Neural progenitor cell (in vitro differentiated cells): ENCODE measurements at places on chromosomes 4 and X. TPM values are rescaled to one million over a fixed set of nuclear protein-coding genes. Genes with fewer than 3 reads are reported as not detected.

DNA sequence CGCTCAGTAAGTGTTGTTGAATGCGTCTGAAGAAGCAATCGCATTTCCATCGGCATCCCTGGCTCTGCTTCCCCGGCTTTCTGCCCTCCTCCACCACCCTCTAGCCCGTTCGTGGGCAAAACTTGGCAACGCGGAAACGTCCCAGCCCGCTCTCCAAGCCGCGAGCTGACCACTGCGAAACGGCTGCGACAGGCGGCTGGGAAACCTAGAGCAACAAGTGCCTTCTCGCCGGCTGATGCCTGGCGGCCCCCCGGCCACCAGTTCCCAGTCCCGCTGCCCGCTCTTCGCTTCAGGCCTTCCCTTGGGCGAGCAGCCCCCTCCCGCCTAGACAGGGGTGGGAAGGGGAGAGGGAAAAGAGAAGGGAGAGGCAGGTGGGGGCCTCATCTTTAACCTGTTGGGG lies 837 bp downstream of the CITED1 start:
- peaks cover 93% of the 10 kb centered on the region for H3K27me3 ChIP-seq
- DNase-seq, result peak; percentile 59
- no peaks in the 10 kb centered on the region for H3K4me1 ChIP-seq
- no peak overlapping the region for H3K27ac ChIP-seq
- peak overlapping the region; percentile 60 for H3K4me3 ChIP-seq
- H3K36me3 ChIP-seq, result no peaks in the 10 kb centered on the region

DNA sequence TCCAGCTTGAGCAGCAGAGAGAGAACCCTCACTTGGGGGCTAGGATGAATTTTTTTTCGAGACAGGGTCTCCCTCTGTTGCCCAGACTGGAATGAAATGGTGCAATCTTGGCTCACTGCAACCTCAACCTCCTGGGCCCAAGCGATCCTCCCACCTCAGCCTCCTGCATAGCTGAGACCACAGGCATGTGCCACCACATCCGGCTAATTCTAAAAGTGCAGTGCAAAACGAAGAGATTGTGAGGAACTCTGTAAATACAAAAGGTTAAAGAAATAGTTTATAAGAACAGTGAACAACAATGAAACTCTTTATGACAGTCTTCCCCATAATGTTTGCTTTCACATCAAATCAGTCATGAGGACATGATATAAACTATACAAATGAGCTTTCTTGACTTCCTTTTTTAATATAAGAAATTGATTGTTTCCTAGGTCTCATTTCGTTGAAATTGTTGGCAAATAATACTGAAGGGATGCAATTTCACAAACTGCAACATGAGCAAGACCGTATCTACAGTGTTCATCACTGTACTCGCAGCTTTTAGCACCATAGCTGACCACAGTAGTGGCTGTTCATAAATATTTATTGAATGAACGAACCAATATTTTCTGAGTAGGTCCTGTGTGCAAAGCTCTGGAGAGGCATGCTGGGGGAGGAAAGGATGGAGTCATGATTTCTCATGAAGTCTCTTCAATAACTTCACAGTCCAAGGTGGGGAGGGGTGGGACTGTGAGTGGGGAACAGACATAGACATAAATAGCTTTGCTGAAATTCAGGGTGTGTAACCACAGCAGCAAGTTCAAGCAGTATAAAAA lies 116.1 kb downstream of the SHROOM3 start:
- DNase-seq, result no peak
- H3K27ac ChIP-seq, result no peak overlapping the region
- H3K36me3 ChIP-seq, result peaks cover 5% of the 10 kb centered on the region
- H3K4me3 ChIP-seq, result no peak overlapping the region
- H3K4me1 ChIP-seq, result peaks cover 29% of the 10 kb centered on the region
- no peaks in the 10 kb centered on the region for H3K27me3 ChIP-seq

DNA sequence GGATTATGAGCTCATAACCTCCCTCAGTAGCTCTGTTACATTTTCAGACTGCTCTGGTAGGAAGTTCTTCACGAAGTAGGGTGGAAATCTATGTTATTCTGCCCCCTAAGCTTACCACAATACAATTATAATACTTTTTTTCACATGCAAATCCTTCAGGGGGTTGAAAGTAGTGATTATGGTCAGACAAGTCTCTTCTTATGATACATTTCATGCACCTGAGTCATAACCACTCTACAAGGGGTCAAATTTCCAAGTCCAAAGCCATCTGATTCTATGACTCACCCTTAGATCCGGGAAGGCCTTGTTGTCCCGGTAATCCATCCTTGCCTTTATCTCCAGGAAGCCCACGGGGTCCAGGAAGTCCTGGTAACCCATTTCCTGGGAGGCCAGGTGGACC lies 95.2 kb downstream of the ATG4A start:
- H3K27me3 ChIP-seq, result no peaks in the 10 kb centered on the region
- no peak overlapping the region for H3K4me3 ChIP-seq
- DNase-seq, result no peak
- H3K4me1 ChIP-seq, result no peaks in the 10 kb centered on the region

GRCh38 chr4:2722033-2722432 lies 34.1 kb downstream of the TNIP2 start:
- peaks cover 4% of the 10 kb centered on the region for H3K36me3 ChIP-seq
- no peaks in the 10 kb centered on the region for H3K4me1 ChIP-seq
- H3K27ac ChIP-seq, result no peak overlapping the region
- no peaks in the 10 kb centered on the region for H3K27me3 ChIP-seq
- no peak for DNase-seq

DNA sequence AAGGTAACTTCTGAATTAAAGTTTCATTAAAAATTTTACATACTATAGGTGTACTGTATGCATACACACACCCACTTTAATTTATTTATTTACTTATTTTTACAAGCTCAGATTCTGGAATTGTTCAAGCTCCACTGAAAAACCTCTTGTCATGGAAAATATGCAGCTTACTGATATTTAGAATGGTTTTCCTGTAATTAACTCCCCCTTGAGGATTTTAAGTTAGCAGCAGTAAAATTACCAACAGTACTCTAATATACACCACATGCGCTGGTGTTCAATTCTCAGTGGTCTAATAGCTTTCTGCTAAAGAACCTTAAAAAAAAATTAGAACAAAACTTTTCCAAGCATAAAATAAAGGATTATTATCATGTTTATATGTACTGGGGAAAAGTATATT lies 12.0 kb downstream of the MAB21L2 start:
- peaks cover 33% of the 10 kb centered on the region for H3K4me1 ChIP-seq
- H3K36me3 ChIP-seq, result no peaks in the 10 kb centered on the region
- H3K4me3 ChIP-seq, result no peak overlapping the region

- H3K4me3 ChIP-seq, result no peak overlapping the region
- H3K36me3 ChIP-seq, result no peaks in the 10 kb centered on the region
- no peak for DNase-seq
- no peaks in the 10 kb centered on the region for H3K27me3 ChIP-seq
- no peaks in the 10 kb centered on the region for H3K4me1 ChIP-seq
- H3K27ac ChIP-seq, result no peak overlapping the region
Measured at GRCh38 chrX:121374471-121374870, 327.1 kb downstream of the GLUD2 start.

DNA sequence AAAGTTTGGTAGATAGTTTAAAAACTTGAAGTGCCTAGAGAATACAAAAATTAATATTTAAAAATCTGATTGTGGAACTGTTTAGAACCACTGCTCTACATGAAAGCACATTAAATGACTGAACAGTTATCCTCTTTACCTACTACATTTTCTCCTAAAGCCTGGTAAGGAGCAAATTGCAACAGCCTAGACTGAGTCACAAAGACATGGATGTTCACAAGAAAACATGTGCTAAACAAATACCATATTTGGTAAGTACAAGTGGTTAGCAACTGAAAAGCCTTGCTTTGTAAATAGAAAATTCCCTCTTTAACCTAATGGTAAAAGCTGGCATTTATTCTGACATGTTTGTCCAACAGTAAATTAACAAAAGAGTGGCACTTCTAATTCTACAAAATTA lies 203.1 kb downstream of the FBXO8 start:
- H3K27me3 ChIP-seq, result no peaks in the 10 kb centered on the region
- H3K4me3 ChIP-seq, result no peak overlapping the region
- H3K4me1 ChIP-seq, result no peaks in the 10 kb centered on the region
- no peak for DNase-seq

GRCh38 chr4:94895081-94895480 lies 137.3 kb downstream of the BMPR1B start:
- H3K27ac ChIP-seq, result no peak overlapping the region
- no peaks in the 10 kb centered on the region for H3K27me3 ChIP-seq
- H3K4me3 ChIP-seq, result no peak overlapping the region
- no peaks in the 10 kb centered on the region for H3K4me1 ChIP-seq

- no peaks in the 10 kb centered on the region for H3K36me3 ChIP-seq
- H3K27ac ChIP-seq, result no peak overlapping the region
- H3K4me1 ChIP-seq, result peaks cover 34% of the 10 kb centered on the region
- no peak for DNase-seq
- no peaks in the 10 kb centered on the region for H3K27me3 ChIP-seq
Measured at GRCh38 chr4:56055027-56055977, 106.6 kb downstream of the CEP135 start.

- H3K27ac ChIP-seq, result peak overlapping the region; percentile 51
- H3K4me3 ChIP-seq, result no peak overlapping the region
- no peak for DNase-seq
- H3K27me3 ChIP-seq, result no peaks in the 10 kb centered on the region
- peaks cover 25% of the 10 kb centered on the region for H3K36me3 ChIP-seq
- peaks cover 26% of the 10 kb centered on the region for H3K4me1 ChIP-seq
Measured at GRCh38 chr4:51880016-51880915, 37.3 kb downstream of the DCUN1D4 start.

Gene VCX2
- total RNA-seq, result not detected in 2 replicates

Gene TMEM47
- 85.2 and 106 TPM in 2 replicates for total RNA-seq

Gene SOX3
- total RNA-seq, result 20.4 and 38.7 TPM in 2 replicates

Gene TKTL1
- 0.22 TPM in 1 of 2 replicates, not detected in the other for total RNA-seq
